ENCODE measurements at places on chromosomes 2 and 18.

- no peak for DNase-seq
Measured at GRCh38 chr2:210533389-210533788, 23.0 kb upstream of the CPS1 start.

DNA sequence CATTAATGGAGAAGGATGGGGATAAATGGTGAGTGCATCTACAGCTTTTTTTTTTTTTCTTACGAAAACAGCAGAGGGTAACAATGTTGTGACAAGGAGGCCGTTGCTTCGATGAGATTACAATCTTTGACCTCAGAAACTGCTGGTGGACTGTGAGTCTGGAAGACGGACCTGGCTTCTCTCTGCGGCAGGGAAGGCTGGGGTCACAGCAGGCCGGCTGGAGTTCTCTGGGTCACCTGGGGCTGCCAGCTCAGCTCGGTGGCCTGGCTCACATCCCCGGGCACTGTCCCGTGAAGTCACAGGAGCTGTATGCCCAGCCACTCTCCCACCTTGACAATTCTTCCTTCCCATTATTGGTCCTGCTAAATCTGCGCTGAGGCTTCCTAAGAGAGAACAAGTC, 160.8 kb downstream of the ACKR3 start:
- DNase-seq: no peak

- no peak for DNase-seq
Measured at GRCh38 chr2:160561551-160562295, 68.1 kb upstream of the RBMS1 start.

- DNase-seq: no peak
Measured at GRCh38 chr2:209727077-209727476, 44.6 kb upstream of the UNC80 start.

DNA sequence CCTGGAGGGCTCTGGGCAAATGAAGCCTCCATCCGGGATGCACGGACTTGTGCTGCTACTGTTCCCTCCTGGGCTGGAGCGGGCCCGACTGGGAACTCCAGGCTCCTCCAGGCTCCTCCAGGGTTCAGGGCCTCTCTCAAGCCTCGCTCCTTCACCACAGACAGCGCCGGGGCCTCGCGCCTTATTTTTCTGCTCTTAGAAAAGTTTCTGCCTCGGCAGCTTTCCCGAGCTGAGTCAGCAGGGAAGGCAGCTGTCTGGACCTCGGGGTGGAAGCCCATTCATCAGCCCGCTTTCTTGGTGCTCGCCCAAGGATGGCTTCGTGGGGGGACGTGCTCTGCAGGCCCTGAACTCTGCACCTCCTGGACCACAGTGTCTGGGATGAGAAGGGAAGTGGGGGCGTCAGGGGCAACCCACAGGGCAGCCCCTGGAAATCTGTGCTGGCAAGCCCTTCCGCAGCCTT, 12.9 kb upstream of the TEX51 start:
- no peak for DNase-seq
